ENCODE measurements at places on chromosomes 4 and X.

GRCh38 chrX:45935408-45935807, 609.8 kb downstream of the ZNF674 start:
- no peaks in the 10 kb centered on the region for H3K27me3 ChIP-seq
- no peak overlapping the region for H3K4me3 ChIP-seq
- no peaks in the 10 kb centered on the region for H3K4me1 ChIP-seq
- no peak overlapping the region for H3K27ac ChIP-seq
- no peak for DNase-seq

DNA sequence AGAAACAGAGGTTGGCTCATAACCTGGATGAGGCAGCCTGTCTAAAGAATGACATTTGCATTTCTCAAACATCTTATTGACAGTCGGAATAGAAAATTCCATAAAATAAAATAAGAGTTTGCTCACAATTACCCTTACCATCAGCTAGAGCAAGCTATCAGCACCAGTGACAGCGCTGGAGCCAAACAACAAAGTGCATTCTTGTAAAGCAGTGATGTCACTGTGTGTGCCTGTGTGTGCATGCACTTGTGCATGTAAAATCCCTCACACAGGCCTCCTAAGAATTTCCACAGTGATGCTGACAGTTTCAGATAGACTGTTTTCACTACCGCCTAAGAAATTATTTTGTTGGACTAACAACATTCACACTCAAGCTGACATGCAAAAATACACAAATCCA, 77.6 kb downstream of the EVC2 start:
- no peak overlapping the region for H3K4me3 ChIP-seq
- no peak for DNase-seq
- no peaks in the 10 kb centered on the region for H3K36me3 ChIP-seq
- H3K27me3 ChIP-seq = no peaks in the 10 kb centered on the region
- H3K27ac ChIP-seq = no peak overlapping the region

DNA sequence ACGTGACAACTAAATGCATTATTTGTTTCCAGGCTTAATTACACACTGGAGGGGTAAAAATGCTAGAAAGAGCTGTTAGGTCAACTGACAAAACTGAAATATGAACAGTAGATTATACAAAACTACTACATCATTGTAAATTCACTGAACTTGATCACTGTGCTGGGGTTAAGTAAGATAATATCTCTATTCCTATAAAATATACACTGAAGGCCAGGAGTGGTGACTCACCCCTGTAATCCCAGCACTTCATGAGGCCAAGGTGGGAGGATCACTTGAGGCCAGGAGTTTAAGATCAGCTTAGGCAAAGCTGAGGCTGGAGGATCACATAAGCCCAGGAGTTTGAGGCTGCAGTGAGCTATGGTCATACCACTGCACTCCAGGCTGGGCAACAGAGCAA, 31.8 kb upstream of the NKX6-1 start:
- no peaks in the 10 kb centered on the region for H3K4me1 ChIP-seq
- H3K4me3 ChIP-seq = no peak overlapping the region
- no peak overlapping the region for H3K27ac ChIP-seq
- DNase-seq = no peak
- H3K36me3 ChIP-seq = no peaks in the 10 kb centered on the region

GRCh38 chrX:122004127-122004526, 956.7 kb downstream of the GLUD2 start:
- no peaks in the 10 kb centered on the region for H3K4me1 ChIP-seq
- no peaks in the 10 kb centered on the region for H3K36me3 ChIP-seq
- H3K4me3 ChIP-seq = no peak overlapping the region
- no peak for DNase-seq
- H3K27ac ChIP-seq = no peak overlapping the region
- no peaks in the 10 kb centered on the region for H3K27me3 ChIP-seq
